Right lobe of liver (tissue), 6 donors: ENCODE measurements at places on chromosomes 2 and 18.

DNA sequence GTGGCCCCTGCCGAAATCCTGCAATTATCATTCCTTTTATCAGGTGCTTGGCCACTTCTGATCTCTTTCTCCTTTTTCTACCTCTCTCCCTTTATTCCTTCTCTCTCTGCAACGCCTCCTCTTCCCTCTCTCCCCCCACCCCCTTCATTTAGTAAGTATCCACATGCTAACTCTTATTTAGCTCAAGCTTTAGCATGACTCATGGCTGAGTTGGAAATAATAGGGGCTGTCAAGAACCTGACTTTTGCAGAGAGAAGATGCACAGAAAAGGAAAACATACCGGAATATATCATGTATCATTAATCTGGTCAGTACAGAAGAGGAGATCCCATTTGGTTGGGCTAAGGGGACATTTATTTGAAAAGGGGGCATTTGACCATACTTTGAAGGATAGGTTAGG is 33.1 kb downstream of the FAM171B start:
- no peak for DNase-seq

GRCh38 chr2:171522052-171522787 is at the start of gene CYBRD1:
CYBRD1 (plus strand) TSS chr2:171522474; CDS start chr2:171522546, 72 bp downstream.
- peak; percentile 83 for DNase-seq

- no peak for DNase-seq
Measured at GRCh38 chr2:140257692-140258300, 1477.6 kb upstream of the NXPH2 start.

- no peak for DNase-seq
Measured at GRCh38 chr18:46856973-46857372, 60.3 kb downstream of the PIAS2 start.

- DNase-seq: no peak
Measured at GRCh38 chr2:179483131-179483530, 218.5 kb upstream of the SESTD1 start.

DNA sequence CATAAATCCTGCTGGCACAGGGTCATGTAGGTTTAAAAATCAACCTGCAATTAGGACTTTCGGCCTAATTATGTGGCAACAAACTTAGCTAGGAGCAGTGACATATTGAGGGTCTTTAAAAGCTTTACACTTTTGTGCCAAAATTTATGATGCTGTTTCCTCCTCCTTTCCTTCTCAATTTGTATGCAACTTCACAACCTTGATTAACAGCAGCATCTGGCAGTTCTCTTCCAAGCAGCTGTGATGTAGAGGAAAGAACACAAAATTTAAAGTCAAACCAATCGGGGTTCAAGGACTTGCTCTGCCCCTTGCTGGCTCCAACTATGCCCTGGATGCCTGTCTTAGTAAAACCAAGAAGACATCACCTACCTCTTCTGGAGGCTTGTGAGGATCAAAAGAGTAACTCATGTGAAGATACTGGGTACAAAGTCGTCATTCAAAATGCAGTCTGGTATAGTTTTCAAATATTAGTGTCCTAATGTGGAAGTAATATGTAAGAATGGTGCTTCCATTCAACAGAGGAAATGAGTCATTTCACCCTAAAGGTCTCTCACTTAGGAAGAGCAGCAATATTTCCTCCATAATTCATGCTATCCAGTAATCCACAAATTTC is 94.7 kb downstream of the ANKRD44 start:
- no peak for DNase-seq

DNA sequence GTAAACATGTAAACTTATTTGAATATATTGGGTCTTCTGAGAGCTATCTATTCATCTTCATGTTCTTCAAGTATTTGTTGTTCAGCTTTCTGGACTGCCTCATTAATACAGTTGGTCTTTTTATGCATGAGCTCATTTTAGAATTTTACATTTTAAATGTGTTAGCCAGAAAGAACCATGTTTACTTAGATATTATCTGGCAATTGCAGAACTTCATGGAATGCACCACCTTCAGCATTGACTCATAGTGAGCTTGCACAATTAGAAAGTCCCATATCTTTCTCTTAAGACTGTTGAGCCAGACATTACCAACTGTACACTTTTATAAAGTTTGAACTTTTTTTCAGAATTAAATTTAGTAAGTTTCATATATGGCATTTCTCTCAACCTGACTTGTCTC is 536.7 kb downstream of the RIT2 start:
- no peak for DNase-seq

GRCh38 chr2:37330681-37331080 is 6.0 kb upstream of the PRKD3 start:
- no peak for DNase-seq

DNA sequence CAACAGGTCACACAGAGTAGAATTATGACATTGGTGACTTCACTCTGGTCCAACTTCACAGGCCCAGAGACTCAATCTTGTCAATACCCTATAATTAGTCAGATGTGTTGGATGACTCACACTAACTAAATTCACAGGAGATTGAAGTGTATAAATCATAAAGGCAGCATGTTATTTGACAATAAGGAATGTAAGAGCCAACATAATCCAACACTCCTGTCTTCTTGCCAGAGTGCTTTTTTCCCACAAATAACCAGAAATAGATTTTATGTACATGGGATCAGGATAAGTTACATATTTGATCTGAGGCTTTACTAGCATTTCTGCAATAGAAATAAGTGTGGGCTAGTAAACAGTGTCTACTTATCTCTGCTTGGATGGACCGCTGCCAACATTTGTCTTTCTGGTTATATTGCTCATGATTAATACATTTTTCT is 42.2 kb upstream of the ZSWIM2 start:
- no peak for DNase-seq

DNA sequence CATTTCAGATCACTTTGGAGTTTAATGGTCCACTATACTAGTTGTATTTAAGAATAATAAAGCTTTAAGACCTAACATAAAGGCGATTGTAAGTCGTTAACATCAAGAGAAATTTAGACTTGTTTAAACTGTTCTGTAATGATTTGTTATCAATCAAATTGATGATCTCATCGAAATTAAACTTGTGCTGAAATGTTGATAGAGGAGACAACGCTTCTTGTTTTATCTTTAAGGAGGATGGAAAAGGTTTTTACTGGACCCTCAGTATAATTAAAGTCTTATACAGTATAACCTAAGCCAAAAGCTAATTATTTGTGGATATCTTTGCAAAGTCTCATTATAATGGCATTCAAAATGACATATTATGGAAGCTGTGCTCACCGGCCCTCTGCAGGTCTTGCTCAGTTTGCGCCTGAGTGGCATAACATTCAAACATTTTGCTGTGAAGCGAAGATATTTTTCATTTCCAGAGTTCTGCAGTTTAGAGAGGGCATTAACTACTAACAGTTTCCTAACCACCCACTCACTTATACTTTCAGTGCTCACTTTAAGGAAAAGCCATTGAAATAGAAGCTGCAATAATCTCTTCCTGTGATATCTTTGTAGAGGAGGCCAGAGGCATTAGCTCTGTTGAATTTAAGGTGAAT is 1.4 kb upstream of the SERTAD2 start:
- no peak for DNase-seq

- DNase-seq: no peak
Measured at GRCh38 chr2:241724259-241724974, 10.0 kb upstream of the D2HGDH start.

DNA sequence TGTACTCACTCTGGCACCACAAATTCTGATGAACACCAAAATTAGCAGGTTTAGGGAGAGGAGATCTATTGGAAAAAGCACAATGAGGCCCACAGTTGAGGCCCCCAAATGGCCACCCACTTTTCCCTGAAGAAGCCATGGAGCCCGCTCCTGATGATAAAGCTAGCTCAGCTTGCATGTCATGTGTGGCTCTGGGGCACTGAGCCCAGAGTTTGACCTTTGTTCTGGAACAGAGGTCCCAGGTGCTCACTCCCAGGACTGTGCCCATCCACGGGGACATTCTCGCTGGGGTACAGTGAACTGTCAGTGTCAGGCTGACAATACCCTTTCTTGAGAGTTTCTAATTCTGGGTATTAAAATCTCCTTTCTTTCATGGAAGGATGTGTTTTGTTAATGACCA is 36.2 kb downstream of the XDH start:
- peak; percentile 89 for DNase-seq

DNA sequence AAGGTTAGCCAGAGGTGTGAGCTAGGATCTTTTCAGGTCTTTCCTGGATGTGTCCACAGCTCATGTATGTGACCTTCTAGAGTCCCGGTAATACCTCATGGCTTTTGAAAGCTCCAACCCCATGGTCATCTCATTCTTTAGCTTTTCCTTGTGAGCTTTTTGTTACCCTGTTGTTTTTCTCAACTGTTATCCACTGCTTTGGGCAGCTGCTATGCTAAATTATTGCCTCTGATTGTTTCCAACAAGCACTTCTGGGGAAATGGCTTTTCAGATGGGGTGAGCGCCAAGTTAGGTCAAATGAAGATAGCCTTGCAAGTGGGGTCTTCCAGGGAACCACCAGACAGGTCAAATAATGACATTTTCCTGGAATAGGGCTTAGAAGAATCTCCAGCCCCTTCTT is 27.9 kb downstream of the ME2 start:
- no peak for DNase-seq

DNA sequence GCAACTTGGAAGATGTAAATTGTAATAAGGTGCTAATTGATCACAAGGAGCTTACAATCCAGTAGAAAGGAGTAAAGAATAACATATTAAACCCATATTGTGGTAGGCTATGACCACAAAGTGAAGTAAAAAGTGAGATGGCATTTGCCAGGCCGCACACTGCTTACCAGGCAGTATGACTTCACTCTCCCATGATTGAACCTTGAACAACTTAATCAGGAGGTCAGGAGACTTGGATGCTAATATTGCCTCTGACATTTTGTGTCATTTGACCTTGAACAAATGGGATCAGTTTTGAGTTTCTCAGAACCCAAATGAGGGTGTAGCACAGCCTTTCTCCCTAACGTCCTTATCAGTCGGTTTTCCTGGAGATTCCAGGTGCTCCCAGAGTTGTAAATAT is 44.0 kb downstream of the SLC9A2 start:
- no peak for DNase-seq

DNA sequence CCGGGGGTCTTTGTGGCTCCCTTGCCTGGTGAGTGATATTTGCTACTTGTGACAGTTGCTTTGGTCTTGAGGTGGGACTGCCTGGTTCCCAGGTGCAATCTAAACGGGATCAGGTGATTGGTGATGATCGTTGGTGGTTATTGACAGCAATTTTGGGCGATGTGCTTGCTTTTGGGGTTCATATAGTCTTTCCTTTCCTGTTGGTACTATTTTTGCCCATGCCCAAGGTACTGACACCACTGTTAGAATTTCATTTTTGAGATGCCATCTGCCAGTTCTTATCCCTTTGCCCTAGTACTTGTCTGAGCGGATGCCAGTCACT is 573 bp downstream of the WDR7 start:
- no peak for DNase-seq

DNA sequence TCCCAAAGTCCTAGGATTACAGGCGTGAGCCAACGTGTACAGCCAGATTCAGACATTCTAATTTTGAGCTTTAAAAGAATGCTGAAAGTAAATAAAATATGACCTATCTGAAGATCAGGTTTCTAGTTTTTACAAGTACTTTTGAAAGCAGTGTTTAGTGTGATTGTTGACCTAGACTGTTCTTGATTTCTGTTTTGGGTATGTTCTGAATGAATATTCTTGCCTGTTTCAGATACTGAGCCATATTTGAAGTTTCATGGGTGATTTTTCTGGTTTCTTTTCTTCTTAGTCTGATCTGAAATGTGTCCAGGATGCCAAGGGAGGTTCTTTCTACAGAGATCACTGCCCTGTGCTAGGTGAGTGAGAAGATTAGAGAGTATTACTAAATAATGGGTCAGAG is 37.2 kb downstream of the MIB1 start:
- no peak for DNase-seq

DNA sequence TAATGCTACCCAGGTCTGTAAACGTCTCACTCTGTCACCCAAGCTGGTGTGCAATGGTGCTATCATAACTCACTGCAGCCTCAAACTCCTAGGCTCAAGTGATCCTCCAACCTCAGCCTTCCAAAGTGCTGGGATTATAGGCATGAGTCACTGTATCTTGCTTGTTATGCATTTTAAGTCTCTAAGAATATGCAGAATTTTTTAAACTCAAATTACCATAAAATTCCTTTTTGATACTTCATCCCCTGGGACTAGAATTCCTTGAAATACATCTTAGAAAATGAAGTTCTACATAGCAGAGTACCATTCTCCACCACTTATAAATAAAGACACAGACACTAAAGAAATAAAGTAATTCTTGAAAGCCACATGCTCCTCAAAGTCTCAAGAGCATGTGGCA is 30.2 kb upstream of the LRATD1 start:
- no peak for DNase-seq

- no peak for DNase-seq
Measured at GRCh38 chr2:47303341-47304148, 99.4 kb upstream of the MSH2 start.

DNA sequence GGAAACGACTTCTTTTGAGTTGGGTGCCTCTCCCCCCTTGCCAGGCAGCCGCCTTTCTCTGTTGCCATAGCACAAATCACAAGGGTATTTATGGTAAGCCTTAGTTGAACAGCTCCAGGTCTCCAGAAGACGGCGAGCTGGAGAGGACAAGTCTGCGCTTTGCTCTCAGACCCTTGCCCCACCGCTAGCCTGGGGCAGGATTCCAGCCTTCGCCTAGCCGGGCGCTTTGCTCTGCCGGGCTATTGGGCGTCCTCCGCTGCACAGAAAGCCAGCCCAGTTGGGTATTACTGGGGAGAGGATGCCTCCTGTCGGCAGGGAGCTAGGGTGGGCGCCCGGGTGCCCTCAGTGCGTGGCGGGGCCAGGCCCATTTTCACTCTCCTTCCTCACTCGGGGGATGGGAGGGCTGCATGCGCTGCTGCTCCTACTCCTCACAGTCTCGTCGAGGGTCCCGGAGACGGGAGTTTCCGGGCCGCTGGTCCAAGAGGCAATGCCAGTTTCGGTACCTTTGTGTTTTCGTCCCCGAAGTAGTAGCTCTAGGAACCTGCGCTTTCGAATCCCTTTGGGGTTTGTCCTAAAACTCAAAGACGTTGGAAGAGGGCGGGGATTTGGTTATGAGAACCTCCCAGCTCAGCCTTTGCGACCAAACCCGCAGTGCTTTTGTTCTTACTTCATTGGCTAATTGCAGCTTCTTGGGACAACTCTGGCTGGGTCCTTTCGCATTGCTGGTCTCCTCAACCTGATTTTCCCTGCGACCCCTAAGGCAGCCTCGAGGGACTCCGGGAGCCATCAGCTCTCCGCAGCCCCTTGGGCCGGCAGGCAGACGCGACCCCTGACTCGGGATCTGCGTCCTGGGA is 3.6 kb upstream of the DLX2 start:
- DNase-seq: no peak

GRCh38 chr2:162908567-162908966 is 70.0 kb upstream of the KCNH7 start:
- DNase-seq: no peak
